ENCODE measurements at places on chromosomes 13 and 19. TPM values are rescaled to one million over a fixed set of nuclear protein-coding genes. Genes with fewer than 3 reads are reported as not detected.
A peak's percentile ranks its signal among the peaks of the same experiment; 100 is the strongest.

DNA sequence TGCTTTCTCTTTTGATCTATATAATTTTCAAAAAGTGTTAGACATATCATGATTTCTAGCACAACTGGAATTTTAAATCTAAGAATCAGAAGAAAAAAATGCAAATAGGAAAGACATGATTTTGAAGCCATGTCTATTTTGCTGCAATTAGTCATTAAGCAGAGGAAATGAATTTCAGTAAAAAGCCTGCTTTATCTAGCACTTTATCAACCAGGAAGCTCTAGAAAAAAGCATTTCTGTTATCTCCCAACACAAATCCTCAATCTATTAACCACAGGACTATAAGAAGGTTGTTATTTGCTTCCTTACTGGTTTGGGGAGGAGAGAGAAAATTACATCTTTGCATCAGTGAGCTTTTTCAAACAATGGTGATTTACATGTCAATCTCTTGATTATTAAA is 716.7 kb downstream of the DIAPH3 start:
- no peak for DNase-seq

- no peak for DNase-seq
Measured at GRCh38 chr13:29721766-29722165, 126.3 kb upstream of the SLC7A1 start.

Gene LIN37
- total RNA-seq, result 11.7 TPM

GRCh38 chr19:34487651-34488051 is 6.1 kb downstream of the WTIP start:
- DNase-seq, result no peak

Gene PINLYP
- total RNA-seq, result not detected

DNA sequence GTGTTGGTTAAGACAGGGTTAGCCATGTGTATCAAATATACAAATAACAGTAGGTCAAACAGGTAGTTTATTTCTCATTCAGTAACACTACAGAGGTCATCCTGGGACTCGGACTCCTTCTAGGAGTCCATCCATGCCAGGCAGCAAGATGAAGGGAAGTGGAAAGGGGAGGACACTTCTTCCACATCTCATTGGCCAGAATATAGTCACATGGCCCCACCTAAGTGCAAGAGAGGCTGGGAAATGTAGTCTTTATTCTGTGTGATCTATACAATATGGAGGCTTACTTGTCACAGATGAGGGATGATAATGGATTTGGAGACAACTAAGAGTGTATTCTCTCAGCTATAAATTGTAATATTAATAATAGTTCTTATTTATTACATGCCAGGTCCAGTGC is 31.1 kb downstream of the RDH8 start:
- no peak for DNase-seq

Gene KCNJ14
- 2.2 TPM for total RNA-seq

GRCh38 chr13:100773429-100773828 is 98.8 kb upstream of the TMTC4 start:
- no peak for DNase-seq

Gene C19orf67
- total RNA-seq, result not detected

Gene CEACAM16
- not detected for total RNA-seq

GRCh38 chr13:33114146-33114545 is 97.9 kb downstream of the KL start:
- no peak for DNase-seq

GRCh38 chr13:25738342-25739196 is 313.2 kb downstream of the SHISA2 start:
- DNase-seq, result no peak

Gene CACNA1A
- 0.62 TPM for total RNA-seq

Gene KL
- total RNA-seq, result not detected

GRCh38 chr19:49468746-49469447 is 5.1 kb upstream of the FLT3LG start:
- peak; percentile 95 for DNase-seq

- DNase-seq, result no peak
Measured at GRCh38 chr19:51246164-51246552, 4.7 kb upstream of the SIGLECL1 start.

Gene GFY
- not detected for total RNA-seq

DNA sequence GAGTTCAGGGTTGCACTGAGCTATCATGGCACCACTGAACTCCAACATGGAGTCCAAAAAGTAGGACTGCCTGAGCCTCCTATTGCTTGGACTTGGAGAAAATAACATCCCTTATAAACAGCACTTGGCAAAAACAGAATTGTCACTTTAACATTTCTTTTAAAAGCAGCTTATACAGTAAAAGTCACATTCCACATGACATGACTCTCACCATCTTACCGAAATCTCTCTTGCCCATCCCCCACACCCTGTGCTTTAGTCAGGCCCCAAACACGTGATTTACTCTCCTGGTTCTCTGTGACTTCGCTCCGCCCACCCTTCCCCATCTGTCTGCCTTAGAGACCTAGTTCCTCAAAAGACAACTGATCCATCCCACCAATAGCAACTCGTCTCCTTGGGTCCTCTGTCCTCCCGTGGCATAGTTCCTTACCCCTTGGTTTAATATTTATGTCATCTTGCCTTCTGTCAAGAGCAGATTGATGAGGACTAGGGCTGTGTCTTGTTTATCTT is 4.6 kb downstream of the SAFB start:
- peak; percentile 56 for DNase-seq

Gene ZNF132
- total RNA-seq, result 1.2 TPM

Gene ZNF556
- total RNA-seq, result not detected

GRCh38 chr19:46179076-46179759 is 31.2 kb downstream of the IGFL2 start:
- DNase-seq, result no peak

DNA sequence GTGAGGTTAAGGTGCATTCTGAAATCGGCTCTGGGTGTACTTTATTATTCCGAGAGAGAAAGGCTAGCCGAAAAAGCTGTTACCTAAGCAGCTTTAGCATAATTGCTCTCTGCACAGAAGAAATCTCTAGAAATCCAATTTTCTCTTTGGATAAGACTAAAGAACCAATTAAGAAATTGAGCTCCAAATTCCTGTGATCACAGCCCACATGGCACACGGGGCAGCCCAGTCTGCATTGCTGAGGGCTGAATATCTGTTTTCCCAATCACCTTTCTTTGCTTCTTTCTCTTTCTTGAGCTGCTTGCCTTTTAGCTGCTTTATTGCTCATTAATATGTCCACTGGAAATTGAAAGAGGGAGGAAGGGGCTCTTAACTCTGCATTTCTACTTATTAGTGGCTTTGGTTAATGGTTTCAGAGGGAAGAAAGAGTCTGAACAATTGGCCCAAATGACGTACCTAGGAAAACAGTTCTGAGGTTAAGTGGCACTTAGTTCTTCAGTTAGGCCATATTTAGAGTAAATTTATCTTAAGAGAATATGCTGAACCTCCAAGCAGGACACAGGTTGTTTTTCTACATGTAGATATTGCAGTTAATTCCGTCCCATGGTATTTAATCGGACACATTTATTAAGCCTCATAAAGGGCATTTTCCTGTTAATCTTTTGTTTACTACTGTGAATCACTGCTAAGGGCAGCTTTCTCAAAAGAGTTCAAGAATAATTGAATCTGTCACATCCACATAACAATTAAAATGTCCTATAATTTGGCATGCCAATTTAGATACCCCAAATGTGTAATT is 265.7 kb downstream of the ABCC4 start:
- DNase-seq, result no peak

DNA sequence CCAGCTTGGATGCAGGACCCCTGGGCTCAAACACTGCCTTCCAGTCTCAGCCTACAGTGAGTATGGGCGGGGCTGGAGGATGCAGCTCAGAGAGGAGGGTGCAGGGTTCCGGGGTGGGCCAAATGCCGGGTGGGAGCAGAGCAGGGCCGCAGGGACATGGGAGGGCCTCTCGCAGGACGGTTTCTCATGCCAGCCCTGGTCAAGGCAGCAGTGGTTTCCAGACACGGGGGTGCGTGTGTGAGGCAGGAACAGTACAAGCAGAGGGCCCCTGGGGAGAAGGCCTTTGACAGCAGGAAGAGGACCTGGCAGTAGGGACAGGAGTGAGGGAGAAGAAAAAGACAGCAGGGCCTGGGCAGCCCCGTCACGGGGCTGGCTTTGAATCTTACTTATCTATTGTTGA is 34.1 kb downstream of the CRTC1 start:
- no peak for DNase-seq

DNA sequence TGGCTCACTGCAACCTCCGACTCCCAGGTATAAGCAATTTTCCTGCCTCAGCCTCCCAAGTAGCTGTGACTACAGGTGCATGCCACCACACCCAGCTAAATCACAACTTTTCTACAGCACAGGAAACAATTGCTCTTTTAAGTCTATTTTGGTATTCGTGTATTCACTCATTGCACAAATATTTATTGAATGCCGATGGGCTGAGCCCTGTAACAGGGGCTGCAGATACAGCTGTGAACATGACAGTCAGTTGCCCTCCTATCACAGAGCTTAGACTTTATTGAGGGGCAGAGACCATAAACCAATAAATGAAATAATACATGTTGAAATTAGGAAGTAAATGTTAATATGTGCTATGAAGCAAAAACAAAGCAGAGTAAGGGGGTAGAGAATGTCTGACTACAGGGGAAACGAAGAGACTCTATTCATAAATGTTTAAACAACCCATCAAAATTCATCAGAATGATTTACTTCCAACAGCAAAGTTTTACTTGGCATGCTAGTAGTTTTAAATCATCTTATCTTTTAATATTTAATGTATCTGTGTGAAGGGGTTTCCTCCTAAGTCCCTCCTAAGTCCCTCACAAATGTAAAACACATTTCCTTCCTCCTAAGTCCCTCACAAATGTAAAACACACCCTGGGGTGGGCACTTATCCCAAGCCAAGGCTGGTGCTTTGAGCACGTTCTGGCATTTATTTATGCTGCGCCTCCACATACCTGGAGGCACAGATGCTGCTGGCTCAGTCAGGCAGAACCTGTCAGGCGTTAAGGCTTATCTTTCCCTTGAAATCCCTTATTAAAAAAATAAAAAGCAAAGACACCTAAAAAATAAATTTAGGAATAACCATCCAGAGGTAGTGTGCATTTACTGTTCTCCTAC is 140.8 kb downstream of the MIPEP start:
- no peak for DNase-seq

GRCh38 chr19:47901370-47901769 is 15.3 kb upstream of the SULT2A1 start:
- no peak for DNase-seq

Gene OR7D2
- not detected for total RNA-seq

- DNase-seq, result no peak
Measured at GRCh38 chr19:47511681-47512080, 3.2 kb downstream of the NAPA start.

- no peak for DNase-seq
Measured at GRCh38 chr13:20637811-20638210, 65.7 kb upstream of the IL17D start.

DNA sequence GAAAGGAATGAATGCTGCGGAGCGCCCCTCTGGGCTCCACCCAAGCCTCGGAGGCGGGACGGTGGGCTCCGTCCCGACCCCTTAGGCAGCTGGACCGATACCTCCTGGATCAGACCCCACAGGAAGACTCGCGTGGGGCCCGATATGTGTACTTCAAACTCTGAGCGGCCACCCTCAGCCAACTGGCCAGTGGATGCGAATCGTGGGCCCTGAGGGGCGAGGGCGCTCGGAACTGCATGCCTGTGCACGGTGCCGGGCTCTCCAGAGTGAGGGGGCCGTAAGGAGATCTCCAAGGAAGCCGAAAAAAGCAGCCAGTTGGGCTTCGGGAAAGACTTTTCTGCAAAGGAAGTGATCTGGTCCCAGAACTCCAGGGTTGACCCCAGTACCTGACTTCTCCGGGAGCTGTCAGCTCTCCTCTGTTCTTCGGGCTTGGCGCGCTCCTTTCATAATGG is 8.6 kb downstream of the PDX1 start:
- no peak for DNase-seq

GRCh38 chr13:104597546-104598180 is 1531.4 kb upstream of the SLC10A2 start:
- no peak for DNase-seq

- DNase-seq, result no peak
Measured at GRCh38 chr19:5792224-5792623, 1.3 kb upstream of the DUS3L start.

- DNase-seq, result no peak
Measured at GRCh38 chr13:71828564-71828963, 38.4 kb downstream of the DACH1 start.

Gene SLITRK6
- not detected for total RNA-seq

DNA sequence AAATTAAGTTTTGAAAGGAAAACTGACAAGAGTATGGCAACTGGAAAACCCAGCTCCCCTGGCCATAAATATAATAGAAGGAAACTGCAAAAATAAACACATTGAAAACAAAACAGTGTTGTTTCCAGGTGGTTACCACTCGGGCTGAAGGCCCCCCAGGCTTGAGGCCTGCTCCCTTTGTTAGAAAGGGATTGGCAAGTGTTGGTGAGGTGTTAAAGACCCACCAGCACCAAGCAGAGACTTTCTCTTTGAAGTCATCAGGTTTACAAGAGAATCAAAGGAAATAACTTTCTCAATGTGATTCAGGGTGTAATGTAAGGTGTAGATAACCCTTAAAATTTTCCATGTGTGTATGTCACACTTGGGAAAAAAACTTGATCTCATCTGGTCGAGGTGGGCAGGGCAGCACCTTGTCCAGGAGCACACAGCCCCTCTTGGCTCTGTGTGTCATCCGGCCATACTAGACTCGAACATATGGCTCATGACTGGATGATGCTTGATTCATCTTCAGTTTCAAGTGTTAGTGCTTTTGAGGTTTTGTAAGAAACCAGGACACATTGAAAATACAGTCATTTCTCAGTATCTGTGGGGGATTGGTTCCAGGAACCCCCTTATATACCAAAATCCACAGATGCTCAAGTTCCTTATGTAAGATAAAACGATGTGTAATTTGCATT is 7.8 kb downstream of the ACTN4 start:
- DNase-seq, result no peak

DNA sequence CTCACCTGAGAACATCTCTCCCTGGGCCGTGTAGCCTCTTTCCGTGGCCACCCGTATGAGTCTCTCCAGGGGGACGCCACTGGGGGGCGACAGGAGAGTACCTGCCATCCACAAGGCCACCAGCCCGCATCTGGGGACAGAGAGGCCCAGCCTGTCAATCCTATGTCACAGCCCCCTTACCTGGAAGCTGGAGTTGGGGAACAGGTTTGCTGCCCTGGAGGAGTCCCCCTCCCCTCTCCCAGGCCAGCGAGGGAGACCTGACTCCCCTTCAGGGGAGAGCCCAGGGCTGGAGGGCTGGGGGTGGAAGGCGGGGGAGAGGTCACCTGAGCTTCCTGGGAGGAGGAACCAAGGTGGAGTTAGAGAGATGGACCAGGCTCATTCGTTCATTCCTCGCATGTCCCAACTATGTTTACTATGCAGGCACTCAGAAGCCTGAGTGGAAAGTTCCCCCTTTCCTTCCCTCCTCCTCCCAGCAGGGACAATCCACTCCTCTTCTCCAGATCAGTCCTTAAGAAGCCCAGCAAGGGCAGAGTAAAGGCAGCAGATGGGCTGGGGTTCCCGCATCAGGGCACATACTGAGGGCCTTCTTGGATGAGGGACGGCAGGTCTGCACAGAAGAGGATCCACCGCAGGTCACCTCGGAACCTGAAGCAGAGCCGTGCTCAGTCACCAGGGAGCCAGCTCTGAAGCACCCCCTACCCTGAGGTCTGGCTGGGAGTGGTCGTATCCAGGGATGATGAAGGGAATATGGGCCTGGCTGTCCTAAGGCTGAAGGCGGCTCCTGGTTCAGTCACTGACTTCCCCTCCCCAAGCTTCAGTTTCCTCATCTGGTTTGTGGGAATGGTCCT is 5.5 kb downstream of the ACTMAP start:
- DNase-seq, result no peak

- no peak for DNase-seq
Measured at GRCh38 chr19:8501981-8502380, 459 bp downstream of the PRAM1 start.

Gene ZNF30
- total RNA-seq, result 4.5 TPM

Gene CCL25
- total RNA-seq, result not detected

GRCh38 chr13:25116044-25116443 is 20.1 kb downstream of the PABPC3 start:
- DNase-seq, result no peak
